Hippocampal formation (tissue), 2 donors: ENCODE measurements at places on chromosomes 16 and 17.

- no peak for DNase-seq
Observed at GRCh38 chr17:55265311-55266021, 706 bp downstream of the HLF start.

GRCh38 chr16:84887207-84887606, 67.4 kb downstream of the CRISPLD2 start:
- no peak for DNase-seq

DNA sequence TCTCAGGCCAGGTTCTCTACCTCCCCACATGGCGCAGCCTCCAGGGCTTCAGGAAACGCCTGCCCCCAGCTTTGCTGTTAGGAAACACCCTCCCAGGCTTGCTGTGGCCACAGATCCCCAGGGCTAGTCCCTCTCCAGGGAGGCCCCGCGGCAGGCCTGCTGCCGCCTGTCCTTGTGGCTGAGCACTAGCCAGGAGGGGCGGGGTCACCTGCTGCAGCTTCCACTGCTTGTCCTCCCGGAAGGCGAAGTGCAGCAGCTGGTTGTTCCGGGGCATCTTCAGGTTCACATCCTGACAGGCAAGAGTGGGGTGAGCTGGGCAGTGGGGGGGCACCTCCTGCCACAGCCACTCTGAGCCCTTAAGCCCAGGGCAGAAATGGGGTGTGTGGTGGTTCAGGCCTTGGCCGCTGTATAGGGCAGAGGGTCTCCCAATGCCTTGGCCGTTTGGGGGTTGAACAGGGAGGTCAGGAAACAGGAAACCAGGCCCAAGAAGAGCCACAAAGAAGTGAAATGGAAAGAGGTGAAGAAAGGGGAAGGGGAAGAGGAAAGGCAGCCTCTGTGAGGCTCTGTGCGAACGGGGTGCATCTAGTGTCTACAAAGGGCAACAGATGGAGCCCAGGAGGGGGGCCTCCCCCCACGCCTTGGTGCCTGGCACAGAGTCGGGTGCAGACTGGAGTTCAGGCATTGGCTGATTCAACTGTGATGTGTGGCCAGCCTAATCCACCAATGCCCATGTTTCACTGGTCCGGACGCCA, 2.0 kb downstream of the ROGDI start:
- peak; percentile 78 for DNase-seq

DNA sequence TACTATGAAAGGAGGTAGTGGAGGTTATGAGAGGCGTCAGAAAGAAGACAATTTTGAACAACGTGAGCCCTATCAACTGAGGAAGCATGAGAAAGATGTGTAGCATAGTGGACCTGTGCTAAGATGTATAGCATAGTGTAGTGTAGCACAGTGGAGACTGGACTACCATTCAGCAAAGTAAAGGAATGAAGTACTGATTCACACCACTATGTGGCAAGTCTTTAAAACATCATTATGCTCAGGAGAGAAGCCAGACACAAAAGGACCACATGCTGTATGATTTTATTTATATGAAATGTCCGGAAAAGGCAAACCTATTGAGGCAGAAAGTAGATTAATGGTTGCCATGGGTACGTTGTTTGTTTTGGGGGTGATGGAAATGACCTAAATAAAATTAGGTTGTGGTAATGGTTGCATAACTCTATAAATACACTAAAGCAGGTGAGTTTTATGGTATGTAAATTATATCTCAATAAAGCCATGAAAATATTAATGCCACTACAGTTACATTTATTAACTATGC, 20.4 kb upstream of the XYLT1 start:
- DNase-seq: no peak

DNA sequence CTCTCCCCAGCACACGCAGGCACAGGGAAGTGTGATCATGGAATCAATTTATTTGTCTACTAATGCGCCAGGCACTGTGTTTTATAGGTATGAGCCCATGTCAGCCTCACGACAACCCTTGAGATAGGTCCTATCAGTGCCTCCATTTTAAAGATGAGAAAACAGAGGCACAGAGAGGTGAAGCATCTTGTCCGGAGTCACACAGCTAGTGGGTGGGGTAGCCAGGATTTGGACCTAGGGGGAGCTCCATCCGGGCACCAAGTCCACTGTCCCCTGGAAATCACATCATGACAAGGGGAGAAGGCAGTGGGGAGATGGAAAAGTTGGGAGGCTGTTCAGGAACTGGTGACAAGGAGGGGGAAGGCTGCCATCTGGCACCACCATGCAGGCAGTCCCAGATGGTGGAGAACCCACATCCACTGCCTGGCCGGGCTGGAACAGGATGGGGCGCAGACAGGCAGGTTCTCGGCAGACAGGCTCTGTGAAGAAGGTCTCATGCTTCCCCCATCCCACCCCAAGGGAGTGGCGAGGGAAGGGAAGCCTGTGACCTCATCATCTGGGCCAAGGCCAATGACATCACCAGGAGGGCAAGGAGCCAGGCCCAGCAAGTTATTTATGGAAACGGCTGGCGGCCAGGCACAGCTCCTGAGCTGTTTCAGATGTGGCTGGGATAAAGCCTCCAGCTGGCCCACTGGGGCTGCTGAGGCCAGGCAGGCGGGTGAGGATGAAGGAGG, 126.0 kb upstream of the SDK2 start:
- DNase-seq: peak; percentile 83

GRCh38 chr16:87063543-87063942, 253.6 kb downstream of the C16orf95 start:
- no peak for DNase-seq

DNA sequence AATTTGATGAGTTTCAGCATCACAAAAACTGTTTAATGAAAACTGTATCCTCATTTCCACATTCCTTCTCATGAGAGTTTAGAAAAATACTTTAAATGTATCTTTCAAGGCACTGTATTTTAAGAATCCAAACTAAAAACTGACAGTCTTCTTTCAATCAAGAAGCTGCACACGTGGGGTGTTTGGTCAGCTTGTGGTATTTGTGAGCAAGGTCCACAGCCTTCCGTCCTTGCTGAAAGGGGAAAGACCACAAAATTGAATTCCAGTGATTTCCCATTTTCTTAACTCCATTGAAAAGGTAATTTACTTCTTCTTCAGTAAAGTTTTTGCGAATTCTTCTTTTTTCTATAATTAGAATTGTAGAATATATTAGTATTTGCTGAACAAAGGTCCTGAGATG, 3.4 kb upstream of the DYNC1LI2 start:
- DNase-seq: no peak
